Inflammatory macrophage (primary cell): ENCODE measurements at places on chromosomes 3 and 15.

GRCh38 chr3:131596884-131597283 lies 94.1 kb upstream of the MRPL3 start:
- DNase-seq: no peak

DNA sequence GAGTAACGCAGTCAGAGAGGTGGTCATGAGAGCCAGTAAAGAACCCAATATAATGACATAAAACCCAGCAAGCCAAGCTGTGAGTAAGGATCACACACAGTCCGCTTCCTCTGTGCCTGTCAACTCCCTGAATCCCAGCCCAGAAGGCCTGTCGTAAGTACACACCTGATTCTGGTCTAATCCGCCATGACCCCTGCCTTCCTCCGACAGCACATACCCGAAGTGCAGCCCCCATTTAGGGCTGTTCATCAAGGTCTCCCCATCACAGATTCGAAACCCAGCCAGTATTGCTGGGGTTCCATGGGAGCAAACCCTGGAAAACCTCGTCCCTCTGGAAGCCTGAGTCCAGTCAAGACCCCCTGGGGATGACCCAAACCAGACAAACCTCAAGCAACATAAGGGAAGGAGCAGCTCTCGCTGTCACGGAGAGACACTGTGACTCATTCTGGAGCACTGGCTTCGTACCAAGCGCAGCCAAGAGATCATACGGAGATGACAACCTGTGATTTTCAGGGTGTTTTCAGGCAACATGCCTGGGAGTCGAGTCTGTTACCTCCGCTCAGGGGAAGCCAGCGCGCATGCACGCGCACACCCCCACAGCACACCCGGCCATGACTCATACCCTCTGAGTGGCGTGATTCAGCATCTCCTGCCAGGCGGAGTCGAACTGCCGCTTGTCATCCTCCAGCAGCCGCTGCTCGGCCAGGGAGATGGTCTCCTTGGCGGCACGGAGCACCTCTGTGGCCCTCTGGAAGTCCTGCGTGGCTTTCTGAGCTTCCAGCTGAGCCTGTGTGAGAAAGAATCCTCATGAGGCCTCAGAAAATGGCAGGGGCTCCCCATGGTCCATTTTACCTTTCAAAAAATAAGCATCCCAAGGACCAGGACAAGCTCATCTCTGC lies 63.0 kb downstream of the SH3BP5 start:
- peak; percentile 98 for DNase-seq

DNA sequence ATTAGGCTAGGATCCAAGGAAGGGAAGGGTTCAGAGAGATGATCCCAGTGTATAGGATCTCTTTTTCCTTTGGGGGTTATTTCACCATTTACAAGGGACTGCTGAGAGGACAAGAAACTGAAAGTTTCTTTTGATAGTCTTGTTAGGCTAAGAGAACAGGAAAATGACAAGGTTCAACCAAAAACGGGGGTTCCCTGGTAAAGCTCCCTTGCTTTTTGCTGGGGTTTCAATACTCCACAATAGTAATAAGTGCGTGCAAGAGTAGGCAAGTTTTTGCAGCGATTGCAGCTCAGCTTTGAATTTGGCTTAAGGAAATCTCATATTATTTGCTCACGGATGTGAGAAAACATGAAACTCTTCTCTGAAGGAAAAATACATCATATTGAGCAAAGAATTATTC lies 18.8 kb upstream of the SUSD5 start:
- DNase-seq: no peak

DNA sequence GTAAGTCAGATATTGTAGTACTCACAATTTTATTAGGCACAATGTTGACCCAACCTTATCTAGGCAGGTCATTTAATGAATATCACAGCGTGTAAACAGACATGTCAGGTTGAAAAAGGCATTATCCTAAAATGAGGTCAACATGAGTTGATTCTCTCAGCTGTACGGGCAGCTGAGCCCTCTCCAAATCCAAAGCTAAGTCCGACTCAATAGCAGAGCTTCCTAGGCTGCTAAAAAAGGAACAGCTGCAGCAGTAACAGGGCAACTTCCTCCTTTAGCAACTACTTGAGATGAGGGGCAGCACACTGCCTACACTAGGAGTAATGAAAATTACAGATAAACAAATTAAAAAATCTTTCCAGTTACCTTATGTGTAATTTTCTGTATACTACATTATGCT lies 189.2 kb downstream of the CADM2 start:
- no peak for DNase-seq

- DNase-seq: no peak
These were observed 47.9 kb upstream of the TRAK1 start for GRCh38 chr3:42043099-42043813.

DNA sequence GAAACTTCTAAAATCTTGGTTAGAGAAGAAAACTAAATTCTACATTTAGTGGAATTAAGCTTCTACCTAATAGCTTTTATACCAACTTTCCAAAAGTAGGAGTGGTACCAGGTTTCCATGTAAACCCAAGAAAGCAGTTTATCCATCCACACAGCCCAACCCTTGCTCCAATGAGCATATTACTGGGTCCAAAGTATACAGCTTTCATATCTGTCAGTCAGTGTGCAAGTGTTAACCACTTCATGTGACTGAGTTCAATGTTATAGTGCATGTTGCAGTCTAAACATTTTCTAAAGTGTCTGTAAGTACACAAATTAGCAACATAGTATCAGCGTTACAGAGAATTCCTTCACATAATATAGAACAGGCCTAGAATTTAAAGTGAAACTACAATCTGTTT lies 73.2 kb downstream of the C3orf70 start:
- no peak for DNase-seq

GRCh38 chr3:42649006-42649405 lies 4.5 kb upstream of the ZBTB47 start:
- no peak for DNase-seq

GRCh38 chr15:31488437-31489204 lies 162.0 kb downstream of the KLF13 start:
- DNase-seq: peak; percentile 90

- no peak for DNase-seq
These were observed 277.4 kb upstream of the SLCO3A1 start for GRCh38 chr15:91576096-91576495.

- DNase-seq: no peak
These were observed 12.1 kb downstream of the EPHB1 start for GRCh38 chr3:134807189-134807588.

GRCh38 chr3:127997961-127998360 lies 54.3 kb upstream of the SEC61A1 start:
- DNase-seq: no peak

GRCh38 chr3:154129625-154130024 lies 8.4 kb downstream of the ARHGEF26 start:
- DNase-seq: no peak

GRCh38 chr3:151687076-151687475 lies 46.7 kb upstream of the AADACL2 start:
- DNase-seq: no peak

GRCh38 chr15:91146728-91147127 lies 46.7 kb downstream of the SV2B start:
- DNase-seq: no peak

GRCh38 chr3:188090620-188091309 lies 63.2 kb upstream of the LPP start:
- DNase-seq: no peak

- no peak for DNase-seq
These were observed 292.9 kb upstream of the NR2F2 start for GRCh38 chr15:96037584-96037983.

DNA sequence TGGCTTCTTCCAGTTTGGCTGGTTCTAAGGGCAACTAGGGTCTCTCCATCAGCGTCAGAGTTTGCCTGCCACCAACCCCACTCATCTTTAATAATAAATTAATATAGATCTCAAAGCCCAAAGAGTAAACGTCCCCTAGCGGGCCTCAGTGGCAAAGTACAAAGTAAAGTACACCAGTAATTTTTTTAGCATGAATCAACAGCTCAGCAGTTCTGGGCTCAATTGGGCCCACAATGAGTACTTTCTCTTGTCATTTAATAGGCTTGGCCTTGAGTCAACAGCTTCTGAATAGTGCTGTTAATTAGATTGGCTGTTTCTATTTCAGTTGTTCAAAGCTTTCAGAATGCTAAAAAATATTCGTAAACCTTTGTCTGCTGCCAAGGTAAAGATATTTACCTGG lies 89.0 kb upstream of the PFN2 start:
- no peak for DNase-seq

DNA sequence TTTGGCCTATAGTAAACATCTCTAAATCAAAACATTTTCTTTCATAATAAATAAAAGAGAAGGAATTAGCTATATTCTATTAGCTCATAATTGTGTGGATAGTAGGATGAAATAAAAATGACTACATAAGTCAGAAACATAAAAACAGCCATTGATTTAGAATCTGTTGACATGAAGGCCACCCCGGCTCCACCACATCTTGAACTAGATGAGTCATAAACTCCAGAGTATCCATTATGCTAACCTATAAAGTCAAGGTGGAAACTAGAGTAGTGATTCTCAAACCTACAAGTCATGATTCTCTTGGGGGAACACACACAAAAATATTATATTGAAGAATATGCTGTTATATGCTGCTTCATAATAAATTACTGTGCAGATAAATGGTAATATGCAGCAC lies 831.0 kb downstream of the TUSC7 start:
- no peak for DNase-seq

- no peak for DNase-seq
These were observed 2.7 kb downstream of the FBN1 start for GRCh38 chr15:48642795-48643194.

GRCh38 chr15:99708563-99708962 lies 24.7 kb downstream of the LYSMD4 start:
- peak; percentile 83 for DNase-seq

DNA sequence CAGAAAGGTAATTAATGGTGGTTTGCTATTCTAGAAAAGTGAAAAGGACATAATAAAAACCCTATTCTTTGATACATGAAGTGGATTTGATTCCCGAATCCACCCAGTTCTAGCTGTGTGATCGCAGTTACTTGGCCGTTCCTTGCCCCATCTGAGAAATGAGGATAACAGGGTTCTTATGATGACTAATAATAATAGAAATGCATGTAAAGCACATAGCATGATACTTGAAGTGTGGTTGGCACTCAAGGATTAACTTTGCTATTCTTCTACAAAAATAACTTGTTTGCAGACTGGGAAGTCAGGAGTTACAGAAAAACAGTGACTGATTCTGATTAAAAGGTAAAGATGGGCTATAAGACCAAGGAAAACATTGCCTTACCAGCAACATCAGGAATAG lies 26.8 kb downstream of the PARL start:
- no peak for DNase-seq

DNA sequence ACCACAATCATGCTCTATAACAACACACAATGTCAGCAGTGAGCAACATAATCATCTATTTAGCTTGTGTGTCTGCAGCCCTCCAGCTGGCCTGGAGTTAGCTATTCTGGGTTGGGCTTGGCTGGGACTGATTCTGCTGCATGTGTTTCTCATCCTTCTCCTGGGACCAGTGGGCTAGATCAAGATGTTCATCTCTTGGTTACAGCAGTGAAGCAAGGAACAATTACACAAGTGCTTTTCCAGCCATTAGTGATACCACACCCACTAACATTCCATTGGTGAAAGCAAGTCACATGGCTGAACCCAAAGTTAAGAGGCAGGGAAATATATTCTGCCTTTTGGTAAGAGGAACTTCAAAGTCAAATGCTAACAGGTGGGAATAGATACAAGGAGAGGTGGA lies 14.6 kb downstream of the NUDT16 start:
- no peak for DNase-seq

- DNase-seq: no peak
These were observed 82.6 kb upstream of the POU1F1 start for GRCh38 chr3:87359025-87359424.

- DNase-seq: no peak
These were observed 71.9 kb upstream of the THSD4 start for GRCh38 chr15:71043373-71043772.

DNA sequence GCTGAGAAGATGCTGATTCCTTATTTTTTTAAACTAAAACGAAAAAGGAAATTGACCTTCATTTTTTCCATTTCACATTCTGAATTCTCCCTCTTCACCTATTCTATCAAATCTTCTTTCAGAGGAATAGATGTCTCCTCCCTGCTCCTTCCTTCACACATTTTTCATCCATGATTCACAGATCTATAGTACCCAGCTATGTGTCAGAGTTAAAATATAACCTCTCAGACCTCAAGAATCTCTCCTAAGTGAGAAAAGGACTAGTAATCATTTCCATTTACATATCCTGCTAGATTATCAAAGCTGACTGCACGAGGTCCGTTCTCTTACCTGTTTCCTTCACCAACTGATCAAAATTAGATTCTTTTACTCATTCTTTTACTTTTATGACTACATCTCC lies 1297.6 kb upstream of the ALCAM start:
- no peak for DNase-seq

DNA sequence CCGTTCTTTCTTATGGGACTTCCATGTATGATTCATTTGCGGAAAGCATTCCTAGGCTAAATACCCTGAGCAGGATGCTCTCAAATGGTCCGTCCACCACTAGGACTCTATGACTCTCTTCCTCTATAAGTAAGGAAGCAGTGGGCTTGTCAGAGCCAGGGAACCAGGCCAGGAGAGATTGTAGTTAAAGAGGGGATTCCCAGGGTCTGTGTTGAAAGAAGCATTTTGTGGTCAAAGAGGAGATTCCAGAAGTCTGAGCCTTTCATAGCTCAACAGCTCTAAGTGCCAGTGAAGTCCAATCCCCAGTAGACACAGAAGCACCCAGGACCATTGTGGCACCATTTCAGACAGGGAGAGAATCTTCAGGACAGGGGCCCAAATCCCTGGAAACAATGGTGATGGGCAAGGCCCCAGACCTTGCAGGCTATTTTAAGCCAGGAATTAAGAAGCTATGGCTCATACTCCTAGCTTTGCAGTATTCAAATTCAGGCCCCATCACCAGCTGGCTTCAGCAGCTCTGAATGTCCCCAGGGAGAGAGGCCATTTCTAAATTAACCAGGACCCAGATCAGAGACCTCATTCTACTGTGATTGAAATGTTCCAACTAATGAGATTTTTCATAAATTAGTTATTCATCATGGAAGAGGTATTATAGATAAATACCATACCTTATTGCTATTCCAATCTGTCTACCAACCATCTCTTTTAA lies 81.7 kb downstream of the CD47 start:
- no peak for DNase-seq

DNA sequence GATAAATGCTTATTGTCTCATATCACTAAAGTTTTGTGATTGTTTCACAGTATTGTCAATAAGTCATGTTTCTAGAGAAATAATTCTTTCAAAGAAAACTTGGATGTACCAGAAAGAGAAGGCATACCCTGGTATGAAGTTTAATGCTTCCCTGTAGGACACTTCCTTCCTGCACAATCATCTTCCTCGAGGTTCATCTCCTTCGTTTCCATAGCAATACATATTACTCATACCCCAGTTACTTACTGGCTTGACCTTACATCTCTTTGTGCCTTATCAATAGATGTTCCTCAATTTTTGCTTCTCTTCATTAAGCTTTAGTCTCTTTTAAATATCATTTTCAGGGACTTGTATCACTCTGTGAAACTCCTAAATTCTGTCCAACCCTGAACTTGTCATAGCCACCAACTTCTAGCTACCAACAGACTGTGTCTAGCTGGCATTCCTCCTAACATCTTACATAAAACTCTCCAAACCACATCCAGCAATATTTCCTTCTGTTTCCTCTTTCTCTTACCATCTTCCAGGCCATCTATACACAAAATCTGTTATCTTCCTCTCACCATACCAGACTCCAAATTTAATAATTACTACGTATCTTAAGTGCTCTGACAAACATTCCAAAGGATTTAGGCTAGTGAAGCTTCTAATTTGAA lies 134.3 kb downstream of the GADL1 start:
- DNase-seq: peak; percentile 14
